ENCODE measurements at places on chromosomes 5 and 9.

DNA sequence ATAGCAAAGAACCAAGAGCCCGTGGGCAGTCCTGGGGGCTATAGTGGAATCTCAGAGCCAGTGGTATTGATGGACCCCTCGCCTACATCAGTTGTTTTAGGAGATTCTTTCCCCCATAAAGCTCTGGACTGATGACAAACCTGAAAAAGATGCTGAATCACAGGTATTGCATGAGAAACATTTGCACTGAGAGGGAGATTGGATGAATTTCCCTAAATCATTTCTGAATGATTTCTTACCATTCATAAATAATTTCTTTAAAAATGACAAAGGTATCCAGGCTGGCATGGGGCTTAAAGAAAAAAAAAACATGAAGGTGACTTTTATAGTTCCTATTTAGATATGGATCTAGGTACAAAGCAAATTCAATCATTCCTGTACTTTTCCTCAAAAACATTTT is 54.0 kb upstream of the SLIT3 start:
- no peak for DNase-seq

DNA sequence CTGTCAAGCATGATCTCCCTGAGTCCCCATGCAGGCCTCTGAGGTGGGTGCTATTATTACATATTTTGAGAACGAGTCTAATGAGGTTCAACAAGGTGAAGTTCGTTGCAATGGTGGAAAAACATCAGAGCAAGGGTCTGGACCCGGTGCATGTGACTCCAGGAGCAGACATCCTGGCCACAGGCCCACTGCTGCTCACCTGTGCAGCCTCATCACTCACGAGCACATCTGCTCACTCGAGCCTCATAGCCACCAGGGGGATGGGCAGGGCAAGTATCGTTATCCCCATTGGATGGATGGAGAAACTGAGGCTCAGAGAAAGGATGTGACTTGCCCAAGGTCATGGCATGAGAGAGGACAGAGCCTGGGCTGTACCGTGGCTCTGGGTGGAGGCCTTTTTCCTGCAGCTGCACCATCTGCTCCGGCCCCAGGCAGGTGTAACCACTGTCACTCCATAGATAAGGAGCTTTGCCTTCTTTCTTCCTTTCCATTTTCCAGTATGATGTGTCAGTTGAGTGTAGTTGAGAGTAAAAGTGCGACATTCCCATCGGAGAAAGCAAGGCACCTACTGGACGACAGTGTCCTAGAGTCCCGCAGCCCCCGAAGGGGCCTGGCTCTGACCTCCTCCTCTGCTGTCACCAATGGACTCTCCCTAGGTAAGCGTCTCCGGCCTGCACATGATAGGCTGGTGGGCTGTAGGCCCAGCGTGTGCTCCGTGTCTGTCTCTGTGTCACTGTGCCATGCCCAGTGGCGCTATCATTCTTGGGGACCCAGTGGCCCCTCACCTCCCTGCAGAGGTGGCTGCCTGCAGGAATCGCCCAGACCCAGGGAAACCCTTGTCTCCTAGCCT is 68.4 kb upstream of the GARNL3 start:
- DNase-seq = no peak

DNA sequence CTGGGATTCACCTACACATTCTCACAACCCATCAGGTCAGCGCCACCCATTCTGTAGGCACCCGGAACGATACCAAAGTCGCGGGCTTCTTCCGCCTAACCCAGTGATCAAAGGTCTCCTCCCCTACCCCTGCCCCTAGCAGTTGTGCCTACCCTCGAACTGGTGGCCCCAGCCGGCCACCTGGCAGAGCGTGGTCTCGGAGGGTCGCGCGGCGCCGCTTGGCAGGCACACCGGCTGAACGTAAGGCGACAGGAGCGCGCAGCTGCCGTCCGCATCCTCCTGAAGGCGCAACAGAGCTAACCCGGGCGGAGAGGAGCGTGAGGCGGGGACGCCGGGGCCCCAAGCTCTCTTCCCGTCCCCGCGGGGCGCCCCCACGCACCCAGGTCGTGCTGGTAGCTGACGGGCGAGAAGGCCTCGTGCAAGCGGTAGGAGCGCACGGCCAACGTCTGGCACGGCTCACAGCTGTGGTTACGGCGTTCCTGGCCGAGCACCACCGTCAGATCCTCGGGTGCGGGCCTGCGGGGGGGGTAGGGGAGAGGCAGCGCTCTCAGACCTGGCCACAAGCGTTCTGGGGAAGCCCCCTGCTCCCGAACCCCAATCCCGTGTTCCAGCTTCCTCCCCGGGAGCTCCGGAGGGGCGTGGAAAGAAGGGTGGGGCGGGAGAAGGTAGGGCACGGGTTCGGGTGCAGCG is 2.8 kb upstream of the PFN3 start:
- no peak for DNase-seq

DNA sequence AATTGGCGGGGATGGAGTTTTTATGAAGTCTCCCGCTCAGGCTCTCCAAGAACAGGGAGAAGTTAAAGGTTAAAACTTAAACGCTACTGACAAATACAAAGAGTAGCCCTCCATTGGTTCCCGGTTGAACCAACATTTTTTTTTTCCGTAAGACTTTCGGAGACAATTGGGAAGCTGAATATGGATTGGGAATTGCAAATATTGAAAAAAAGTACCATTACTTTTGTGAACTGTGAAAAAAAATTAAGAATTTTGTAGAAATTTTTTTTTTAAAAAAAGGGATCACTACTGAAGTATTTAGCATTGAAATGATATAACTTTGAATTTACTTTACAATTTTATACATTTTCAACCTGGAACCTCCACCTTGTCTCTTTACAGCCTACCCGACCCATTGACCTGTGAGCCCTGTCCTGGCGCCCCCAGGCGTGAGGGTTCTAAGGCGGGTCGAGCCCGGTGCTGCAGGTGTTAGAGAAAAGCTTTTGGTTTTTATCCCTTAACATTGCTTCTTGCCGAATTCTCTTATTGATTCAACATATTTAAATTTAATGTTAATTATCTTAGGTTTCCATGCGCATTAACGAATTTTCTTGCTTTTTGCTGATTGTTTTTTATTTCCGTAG is 448 bp upstream of the ZNF782 start:
- no peak for DNase-seq

DNA sequence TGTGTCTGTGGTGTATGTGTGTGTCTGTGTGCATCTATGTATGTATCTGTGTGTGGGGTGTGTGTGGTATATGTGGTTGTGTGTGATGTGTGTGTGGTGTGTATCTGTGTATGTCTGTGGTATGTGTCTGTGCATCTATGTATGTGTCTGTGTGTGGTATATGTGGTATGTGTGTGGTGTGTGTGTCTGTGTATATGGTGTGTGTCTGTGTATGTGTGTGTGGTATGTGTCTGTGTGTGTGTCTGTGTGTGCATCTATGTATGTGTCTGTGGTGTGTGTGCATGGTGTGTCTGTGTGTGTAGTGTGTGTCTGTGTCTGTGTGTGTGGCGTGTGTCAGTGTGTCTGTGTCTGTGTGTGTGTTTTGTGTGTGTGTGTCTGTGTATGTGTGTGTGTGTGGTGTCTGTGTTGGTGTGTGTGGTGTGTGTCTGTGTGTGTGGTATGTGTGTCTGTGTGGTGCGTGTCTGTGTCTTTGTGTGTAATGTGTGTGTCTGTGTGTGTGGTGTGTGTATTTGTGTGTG is 121.9 kb upstream of the MVB12B start:
- DNase-seq = no peak

DNA sequence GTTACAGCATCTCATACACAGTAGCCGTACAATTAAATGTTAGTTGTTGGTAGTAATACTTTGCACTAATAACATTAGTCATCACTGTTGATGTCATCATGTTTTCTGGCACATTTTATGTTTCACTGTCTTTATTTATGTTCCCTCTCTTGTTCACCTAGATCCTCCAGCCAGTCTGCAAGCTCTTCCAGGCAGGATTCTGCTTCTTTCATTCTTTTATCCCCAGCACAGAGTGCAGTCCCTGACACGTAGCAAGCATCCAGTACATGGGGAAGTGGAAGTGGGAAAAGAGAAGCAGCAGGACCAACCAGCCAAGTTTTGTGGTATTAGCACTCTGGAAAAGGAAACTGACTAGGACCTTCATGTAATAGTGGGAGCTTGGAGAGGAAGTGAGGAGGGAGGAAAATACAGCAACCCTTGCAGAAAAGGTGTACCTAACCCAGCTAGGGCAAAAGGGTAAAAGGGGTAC is 89.7 kb upstream of the SLC44A1 start:
- DNase-seq = no peak

GRCh38 chr9:26426551-26427131 is 466.0 kb downstream of the CAAP1 start:
- no peak for DNase-seq

- no peak for DNase-seq
These were observed 113.8 kb upstream of the VCAN start for GRCh38 chr5:83357621-83358231.

DNA sequence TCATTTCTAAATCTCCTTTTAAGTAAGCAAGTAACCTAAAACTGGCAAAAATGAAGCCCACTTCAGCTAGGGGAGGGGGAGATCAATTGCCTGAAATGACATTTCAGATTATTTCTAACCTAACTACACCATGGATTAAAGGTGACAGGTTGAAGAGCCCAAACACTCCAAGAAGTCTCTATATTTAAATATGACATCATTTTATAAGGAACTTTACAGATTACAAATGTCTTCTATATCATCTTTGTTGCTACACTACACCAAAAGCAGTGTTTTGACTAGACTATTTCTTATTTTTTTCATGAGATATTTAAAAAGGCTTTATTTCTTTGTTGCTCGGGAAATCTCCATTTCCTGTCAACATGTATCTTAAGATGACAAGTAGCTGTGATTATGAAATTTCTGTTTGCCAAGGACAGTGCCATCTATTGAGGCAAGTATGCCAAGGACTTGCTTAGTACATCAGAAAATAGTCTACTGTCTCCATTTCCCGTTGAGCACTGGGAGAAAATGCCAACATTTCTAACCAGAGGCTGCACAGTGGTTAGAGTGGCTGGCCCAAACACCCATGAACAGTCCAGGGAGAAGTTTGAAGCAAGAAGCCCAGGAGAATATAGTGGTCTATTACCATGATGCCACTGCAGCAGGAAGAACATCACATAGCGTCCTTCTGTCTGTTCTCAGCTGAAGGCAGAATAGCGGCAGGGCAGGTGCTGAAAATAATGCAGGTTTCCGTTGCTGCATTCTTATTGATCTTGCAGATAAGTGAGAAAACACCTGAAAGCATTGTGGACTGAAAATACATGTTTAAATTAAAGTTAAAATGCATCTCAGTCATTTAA is 93.4 kb upstream of the ITGA2 start:
- no peak for DNase-seq

- DNase-seq = no peak
These were observed 5.4 kb downstream of the HSPA9 start for GRCh38 chr5:138569782-138570181.

GRCh38 chr9:132937463-132937901 is 6.9 kb downstream of the TSC1 start:
- no peak for DNase-seq

DNA sequence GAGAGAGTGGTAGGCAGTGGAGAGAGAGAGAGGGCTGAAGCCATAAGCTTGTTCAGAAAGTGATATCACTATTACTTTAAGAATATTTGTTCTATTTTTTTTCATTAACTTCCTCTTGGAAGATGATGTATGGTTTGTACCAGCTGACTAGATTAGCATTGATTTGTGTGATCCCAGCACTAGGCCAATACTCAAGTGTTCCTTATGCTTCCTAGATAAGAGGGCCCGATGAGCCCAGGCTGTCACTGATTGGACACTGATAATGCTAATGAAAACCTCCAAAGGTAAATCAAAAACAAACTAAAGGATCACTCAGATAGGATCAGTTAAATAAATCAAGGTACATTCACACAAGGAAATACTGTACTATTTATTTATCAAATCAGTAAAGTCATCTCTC is 52.7 kb upstream of the OTULINL start:
- no peak for DNase-seq

DNA sequence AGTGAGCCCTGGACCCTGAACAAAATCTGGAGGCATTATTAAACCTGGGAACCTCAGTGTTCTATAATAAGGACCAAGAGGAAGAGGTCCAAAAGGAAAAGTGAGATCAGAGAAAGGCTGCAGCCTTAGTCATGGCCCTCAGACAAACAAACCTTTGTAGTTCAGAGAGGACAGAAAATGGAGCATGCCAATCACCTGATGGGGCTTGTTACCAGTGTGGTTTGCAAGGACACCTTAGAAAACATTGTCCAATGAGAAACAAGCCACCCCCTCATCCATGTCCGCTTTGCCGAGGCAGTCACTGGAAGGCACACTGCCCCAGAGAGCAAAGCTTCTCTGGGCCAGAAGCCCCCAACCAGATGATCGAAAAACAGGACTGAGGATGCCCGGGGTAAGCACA is 254.8 kb downstream of the CDH10 start:
- DNase-seq = no peak

- DNase-seq = no peak
These were observed 659 bp downstream of the RAI14 start for GRCh38 chr5:34656700-34657273.

- DNase-seq = no peak
These were observed 74.3 kb downstream of the CACNA1B start for GRCh38 chr9:137951597-137952490.

- DNase-seq = no peak
These were observed 179.0 kb downstream of the ROR2 start for GRCh38 chr9:91771027-91771426.

DNA sequence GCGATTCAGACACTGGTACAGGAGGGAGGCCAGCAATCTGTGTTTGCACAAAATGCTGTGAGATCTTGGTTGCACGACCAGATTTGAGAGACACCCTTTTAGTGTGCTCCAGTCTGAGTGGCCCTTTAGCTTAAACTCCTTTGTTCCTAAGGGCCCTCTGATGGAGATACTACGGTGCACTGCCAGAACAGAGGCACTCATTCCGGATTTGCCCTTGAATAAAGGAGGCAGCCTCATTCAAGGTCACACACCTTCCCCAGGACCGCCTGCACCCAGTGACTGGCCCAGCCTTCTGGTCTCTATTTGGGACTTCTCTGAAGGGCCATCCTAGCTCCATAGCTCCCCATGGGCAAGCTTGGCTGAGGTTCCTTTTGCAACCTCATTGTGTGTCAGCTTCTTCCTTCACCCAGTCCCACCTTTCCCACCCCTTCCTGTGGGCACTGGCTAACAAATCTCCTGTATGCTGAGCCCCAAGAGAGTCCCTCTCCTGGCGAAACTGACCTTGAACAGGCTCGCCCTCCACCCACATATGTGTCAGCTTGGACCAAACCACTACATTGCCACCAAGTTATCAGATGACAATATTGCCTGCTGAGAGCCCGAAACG is 191.7 kb downstream of the GABBR2 start:
- DNase-seq = no peak

- DNase-seq = no peak
These were observed 67.1 kb downstream of the ADAMTS12 start for GRCh38 chr5:33824516-33825195.

GRCh38 chr5:156329171-156329611 is 2.2 kb downstream of the SGCD start:
- DNase-seq = no peak

All from activated naive CD8-positive, alpha-beta T cell treated with anti-CD3 and anti-CD28 coated beads, Interleukin-2, amount 50 U/mL, for 16 hours (primary cell).